ENCODE measurements at places on chromosomes 2 and 18.

DNA sequence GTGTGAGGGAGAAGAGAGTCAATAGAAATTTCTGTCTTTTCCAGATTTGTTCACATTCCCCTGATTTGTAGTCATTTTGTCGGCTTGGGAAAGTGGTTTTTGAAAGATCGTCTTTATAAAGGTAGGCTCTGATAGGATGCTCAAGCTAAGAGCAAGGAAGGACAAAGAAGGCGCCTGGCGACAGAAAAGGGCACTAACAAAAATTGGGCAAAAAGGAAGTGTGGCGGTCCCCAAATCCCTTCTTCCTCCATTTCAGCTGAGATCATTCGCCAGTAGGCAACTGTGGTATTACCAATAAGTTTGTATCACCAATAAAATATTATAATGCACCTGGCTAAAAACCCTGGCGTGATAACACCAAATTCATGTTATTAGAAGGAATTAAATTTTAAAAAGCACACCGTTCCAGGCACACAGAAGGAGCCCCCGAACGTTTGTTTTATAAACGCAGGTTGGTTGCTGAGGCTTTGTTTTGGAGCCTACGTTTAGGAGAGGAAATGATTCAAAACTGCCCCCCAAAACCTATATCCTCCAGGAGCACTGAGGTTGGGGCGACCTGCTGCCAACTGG lies 756 bp upstream of the PTPN4 start:
- DNase-seq, result peak; percentile 12

- DNase-seq, result no peak
Observed at GRCh38 chr2:39640107-39640506, 25.6 kb upstream of the TMEM178A start.

DNA sequence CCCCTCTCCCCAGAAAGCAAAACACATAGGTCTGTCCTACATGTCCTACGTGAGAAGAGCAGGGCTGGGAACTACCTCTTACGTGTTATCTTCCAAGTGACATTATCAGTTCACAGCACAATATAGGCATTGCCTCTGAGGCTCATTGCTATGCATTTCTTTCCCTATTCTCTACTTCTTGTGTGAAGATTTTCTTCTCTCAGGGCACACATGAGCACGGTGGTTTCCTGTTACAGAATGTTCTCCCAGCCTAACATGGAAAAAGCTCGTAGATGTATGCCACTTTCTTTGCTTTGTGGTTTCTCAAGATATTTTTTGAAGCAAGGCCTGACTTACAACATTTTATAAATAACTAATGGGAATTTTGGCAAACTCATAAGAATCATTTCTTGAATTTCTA lies 19.4 kb upstream of the DSC3 start:
- no peak for DNase-seq

GRCh38 chr18:48544116-48544515 lies 5.3 kb downstream of the CTIF start:
- no peak for DNase-seq

- DNase-seq, result peak; percentile 21
Observed at GRCh38 chr2:228681426-228681825, 499.9 kb upstream of the SPHKAP start.

DNA sequence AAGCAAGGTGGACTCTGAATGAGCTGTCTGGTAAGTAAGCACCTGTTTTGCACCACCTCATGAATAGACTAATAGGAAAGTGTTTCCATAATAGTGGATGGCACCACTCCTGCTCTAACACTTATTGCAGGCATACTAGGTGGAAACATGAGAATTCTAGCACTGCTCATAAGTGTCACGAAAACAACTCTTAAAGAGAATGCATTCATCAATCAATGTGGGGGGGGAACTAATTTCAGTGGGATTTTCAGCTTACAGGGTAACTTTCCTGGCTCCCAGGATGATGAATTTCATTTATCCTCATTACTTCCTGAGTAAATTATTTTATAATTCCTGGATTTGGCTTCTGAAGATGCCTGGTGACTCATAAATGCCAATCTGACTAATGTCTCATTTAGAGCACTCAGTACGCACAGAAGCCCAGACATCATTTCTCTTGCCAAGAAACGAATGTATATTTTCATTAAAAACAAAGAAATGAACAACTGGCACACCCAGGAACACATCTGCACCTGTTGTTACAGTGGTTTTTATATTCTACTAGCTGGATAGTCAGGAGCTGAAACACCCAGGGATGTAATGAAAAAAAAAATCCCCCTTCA lies 129.6 kb downstream of the PID1 start:
- no peak for DNase-seq

All from suppressor macrophage treated with lipopolysaccharide for 1 hour (primary cell).